ENCODE measurements at places on chromosomes 1 and 21. TPM values are rescaled to one million over a fixed set of nuclear protein-coding genes. Genes with fewer than 3 reads are reported as not detected.

Gene CFAP298
- 35.1 TPM for total RNA-seq

Gene CD244
- not detected for total RNA-seq

Gene FAM72D
- 4.6 TPM for total RNA-seq

Gene BRINP3
- not detected for total RNA-seq

Gene OR10Z1
- not detected for total RNA-seq

Gene FMO4
- total RNA-seq, result 0.27 TPM
